Hematopoietic multipotent progenitor cell treated with erythropoietin and hydrocortisone succinate and interleukin-3 and kit ligand, for 8 days (in vitro differentiated cells): ENCODE measurements at places on chromosomes 2 and 18.
A peak's percentile ranks its signal among the peaks of the same experiment; 100 is the strongest.

- no peak for DNase-seq
These were observed 155.2 kb upstream of the COL3A1 start for GRCh38 chr2:188819011-188819410.

DNA sequence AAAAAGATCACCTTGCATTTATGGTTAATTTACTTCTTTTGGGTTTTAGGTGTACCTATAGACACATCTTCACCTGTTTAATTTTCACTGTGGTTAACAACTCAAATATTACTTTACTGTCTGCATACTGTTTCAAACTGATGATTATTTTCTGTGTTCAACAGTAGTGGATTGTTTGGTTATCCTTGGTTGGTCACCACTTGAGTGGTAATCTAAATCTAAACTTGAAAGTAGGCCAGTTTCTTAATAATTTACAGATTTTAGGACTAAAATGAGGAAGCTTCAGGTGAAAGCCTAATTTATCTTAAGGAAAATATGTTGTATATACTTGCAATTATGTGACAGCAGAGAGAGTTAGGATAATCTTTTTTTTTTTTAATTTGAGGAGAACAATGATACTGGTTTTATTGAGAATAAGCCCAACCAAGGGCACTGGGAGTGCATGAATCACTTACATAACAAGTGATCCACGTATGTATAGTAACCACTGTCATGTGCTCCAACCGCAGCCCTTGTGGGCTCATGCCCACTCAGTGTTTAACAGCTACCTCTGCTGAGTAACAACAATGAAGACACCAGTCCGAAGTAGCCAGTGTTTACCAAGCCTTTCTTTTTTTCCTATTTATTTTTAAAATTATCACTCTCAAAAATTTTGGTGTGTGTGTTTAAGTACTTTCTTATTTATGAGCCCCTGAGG, 31.0 kb upstream of the WDSUB1 start:
- no peak for DNase-seq

- no peak for DNase-seq
These were observed 143.0 kb downstream of the TANC1 start for GRCh38 chr2:159111346-159111927.

- DNase-seq, result peak; percentile 27
These were observed 124.4 kb downstream of the ZBTB7C start for GRCh38 chr18:48284743-48285142.

- peak; percentile 84 for DNase-seq
These were observed 10.2 kb downstream of the PROKR1 start for GRCh38 chr2:68653538-68653982.
